SJSA1 (cell line): ENCODE measurements at places on chromosomes 11 and 22.

GRCh38 chr11:44868455-44869421, 81.9 kb downstream of the TP53I11 start:
- no peak overlapping the region for H3K27ac ChIP-seq
- H3K4me3 ChIP-seq = no peak overlapping the region
- no peak for DNase-seq
- H3K27me3 ChIP-seq = no peaks in the 10 kb centered on the region

DNA sequence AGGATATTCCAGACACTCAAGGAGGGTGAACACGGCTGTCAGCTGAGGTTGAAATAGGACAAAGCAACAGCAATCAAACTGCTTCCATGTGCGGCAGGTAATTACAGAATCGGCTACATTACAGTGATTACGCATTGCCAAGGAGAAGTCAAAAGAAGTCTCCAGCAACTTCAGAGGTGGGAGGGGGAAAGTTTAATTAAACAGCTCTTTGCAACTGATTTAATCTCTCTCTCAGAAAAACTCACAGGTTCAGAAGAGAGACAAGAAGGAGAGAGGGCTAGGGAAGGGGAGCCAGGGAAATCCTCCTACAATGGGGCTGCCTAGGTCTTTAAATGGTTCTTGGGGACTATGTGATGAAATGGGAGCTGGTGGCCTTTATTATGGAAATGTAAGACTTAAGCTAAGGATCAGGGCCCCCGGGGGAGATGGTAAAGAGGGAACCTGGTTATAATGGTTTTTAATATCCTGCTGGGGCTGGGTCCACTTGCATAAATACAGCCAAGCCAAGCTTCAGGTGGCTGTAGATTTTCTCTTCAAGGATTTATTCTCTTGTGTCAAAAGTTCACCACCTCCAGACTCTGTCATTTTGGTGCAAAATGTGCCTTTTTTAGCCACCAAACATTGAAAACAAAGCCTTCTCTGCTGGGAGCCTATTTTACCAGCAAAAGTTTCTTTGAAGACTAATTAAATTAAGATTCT, 354.7 kb upstream of the NARS2 start:
- H3K36me3 ChIP-seq = no peaks in the 10 kb centered on the region
- H3K4me3 ChIP-seq = no peak overlapping the region
- H3K4me1 ChIP-seq = no peaks in the 10 kb centered on the region
- DNase-seq = no peak
- H3K27me3 ChIP-seq = no peaks in the 10 kb centered on the region
- no peak overlapping the region for H3K27ac ChIP-seq

DNA sequence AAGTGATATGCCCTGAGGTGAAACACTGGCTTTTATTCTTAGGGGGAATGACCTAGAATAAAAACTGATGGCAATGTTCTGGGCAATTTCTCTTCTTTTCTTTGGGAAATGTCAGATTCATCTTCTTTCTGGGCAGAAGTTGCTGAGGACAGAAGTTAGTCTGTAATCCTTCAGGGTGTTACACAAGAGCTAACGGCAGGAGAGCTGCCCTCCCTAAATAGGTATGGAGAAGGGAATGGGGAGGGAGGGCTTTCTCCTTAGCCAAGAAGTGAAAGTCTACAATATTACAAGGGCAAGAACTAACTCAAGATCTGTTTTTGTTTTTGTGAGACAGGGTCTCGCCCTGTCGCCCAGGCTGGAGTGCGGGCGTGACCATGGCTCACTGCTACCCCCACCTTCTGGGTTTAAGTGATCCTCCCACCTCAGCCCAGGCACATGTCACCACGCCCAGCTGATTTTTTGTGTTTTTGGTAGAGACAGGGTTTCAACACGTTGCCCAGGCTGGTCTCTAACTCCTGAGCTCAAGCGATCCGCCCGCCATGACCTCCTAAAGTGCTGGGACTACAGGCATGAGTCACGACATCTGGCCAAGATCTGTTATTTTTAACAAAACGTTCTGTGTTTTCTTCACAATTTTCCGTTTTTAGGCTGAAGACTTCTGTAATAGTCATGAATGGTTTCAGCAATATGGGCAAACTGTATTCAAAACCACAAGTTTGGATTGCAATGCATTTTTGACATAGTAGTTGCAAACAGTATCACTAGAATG, 7.2 kb downstream of the PIWIL4 start:
- H3K27me3 ChIP-seq = no peaks in the 10 kb centered on the region
- no peaks in the 10 kb centered on the region for H3K36me3 ChIP-seq
- no peak overlapping the region for H3K4me3 ChIP-seq
- H3K4me1 ChIP-seq = peaks cover 9% of the 10 kb centered on the region

GRCh38 chr22:36395915-36396314, 8.1 kb upstream of the MYH9 start:
- peaks cover 42% of the 10 kb centered on the region for H3K4me1 ChIP-seq
- no peaks in the 10 kb centered on the region for H3K36me3 ChIP-seq
- 0 out of 2 replicates have a peak overlapping the region, but pooled peaks have one; percentile 0 for H3K27ac ChIP-seq
- DNase-seq = no peak
- no peaks in the 10 kb centered on the region for H3K27me3 ChIP-seq

- H3K27ac ChIP-seq = no peak overlapping the region
- peaks cover 16% of the 10 kb centered on the region; the same call in 1 of the 2 replicates for H3K4me1 ChIP-seq
- H3K4me3 ChIP-seq = no peak overlapping the region
These were observed 86.1 kb downstream of the YAP1 start for GRCh38 chr11:102196351-102196750.

DNA sequence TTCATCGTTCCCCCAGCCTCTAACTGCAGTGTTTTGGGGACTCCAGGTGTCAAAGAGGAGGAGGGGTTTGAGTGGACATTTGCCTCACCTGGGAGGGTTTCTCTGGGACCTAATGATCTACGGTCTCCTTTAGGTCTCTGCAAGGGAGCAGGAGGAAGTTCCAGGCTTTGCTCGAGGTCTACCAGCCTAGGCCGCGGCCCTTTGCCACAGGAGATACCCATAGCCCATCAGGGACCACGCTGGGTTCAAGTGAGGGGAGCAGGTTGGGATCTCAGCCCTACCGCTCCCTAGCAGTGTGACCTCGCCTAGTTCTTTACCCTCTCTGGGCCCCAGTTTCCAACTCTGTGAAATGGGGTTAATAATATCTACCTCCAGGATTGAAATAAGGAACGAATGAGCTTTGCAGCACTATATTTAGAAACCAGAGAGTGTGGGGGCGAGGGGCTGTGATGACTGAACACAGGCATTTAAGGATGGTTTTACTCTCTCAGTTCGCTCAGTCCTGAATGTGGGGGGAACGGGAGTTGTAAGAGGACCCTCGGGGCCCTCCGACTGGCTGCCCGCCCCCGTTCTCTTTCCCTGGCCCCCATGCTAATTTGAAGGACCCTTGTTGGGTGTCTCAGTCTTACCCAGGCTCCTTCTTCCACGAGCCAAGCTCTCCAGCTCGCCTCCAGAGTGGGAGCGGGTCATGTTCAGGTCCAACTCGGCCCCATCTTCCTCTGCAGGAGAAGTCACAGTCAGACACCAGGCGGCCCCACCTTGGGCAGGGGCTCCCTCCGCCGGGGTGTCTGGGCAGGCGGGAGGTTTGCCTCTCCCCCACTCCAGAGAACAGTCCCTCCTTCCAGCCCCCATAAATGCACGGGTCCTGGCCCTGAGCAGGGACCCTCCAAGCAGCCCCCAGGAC, 11.7 kb downstream of the PDGFB start:
- no peak overlapping the region for H3K4me3 ChIP-seq
- DNase-seq = no peak
- H3K36me3 ChIP-seq = no peaks in the 10 kb centered on the region
- H3K4me1 ChIP-seq = peaks cover 29% of the 10 kb centered on the region
- H3K27me3 ChIP-seq = no peaks in the 10 kb centered on the region

GRCh38 chr11:31529701-31530100, 20.1 kb downstream of the ELP4 start:
- H3K36me3 ChIP-seq = no peaks in the 10 kb centered on the region
- no peak overlapping the region for H3K27ac ChIP-seq
- no peak overlapping the region for H3K4me3 ChIP-seq
- DNase-seq = no peak
- no peaks in the 10 kb centered on the region for H3K27me3 ChIP-seq

DNA sequence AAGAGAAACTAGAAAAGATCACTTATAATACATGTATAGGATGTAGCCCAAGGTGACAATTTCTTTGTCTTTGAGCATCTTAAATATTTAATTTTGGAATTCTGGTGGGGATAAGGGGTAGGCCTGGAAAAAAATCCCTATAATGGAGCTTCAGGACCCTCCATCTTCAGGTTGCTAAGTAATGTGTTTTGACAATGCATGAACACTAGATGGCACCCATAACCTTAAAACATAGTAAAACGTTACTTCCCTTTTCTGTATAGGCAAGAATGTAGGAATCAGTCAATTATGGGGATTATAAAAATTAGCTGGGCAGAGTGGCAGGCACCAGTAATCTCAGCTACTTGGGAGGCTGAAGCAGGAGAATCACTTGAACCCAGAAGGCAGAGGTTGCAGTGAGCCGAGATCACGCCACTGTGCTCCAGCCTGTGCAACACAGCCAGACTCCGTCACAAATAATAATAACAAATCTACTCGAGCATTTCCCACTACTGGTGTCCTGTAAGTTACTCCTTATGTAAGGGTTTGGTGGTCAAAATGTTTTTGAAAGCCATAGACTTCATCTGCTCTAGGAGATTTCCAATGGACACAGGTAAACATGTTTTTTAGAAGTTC, 541.9 kb upstream of the CCDC90B start:
- H3K36me3 ChIP-seq = no peaks in the 10 kb centered on the region
- H3K27me3 ChIP-seq = no peaks in the 10 kb centered on the region
- peaks cover 11% of the 10 kb centered on the region; the same call in 1 of the 2 replicates for H3K4me1 ChIP-seq
- DNase-seq = no peak

GRCh38 chr22:48803171-48803947, 1024.3 kb downstream of the BRD1 start:
- H3K4me3 ChIP-seq = no peak overlapping the region
- H3K27ac ChIP-seq = no peak overlapping the region
- no peaks in the 10 kb centered on the region for H3K27me3 ChIP-seq
- no peak for DNase-seq
- H3K36me3 ChIP-seq = no peaks in the 10 kb centered on the region

- H3K36me3 ChIP-seq = peaks cover 45% of the 10 kb centered on the region
- peaks cover 12% of the 10 kb centered on the region for H3K4me1 ChIP-seq
- no peak for DNase-seq
- no peak overlapping the region for H3K4me3 ChIP-seq
- no peaks in the 10 kb centered on the region for H3K27me3 ChIP-seq
- no peak overlapping the region for H3K27ac ChIP-seq
These were observed 5.5 kb downstream of the KIAA0930 start for GRCh38 chr22:45235101-45235777.

- peaks cover 21% of the 10 kb centered on the region for H3K4me1 ChIP-seq
- H3K27ac ChIP-seq = 0 out of 2 replicates have a peak overlapping the region, but pooled peaks have one; percentile 23
- H3K36me3 ChIP-seq = no peaks in the 10 kb centered on the region
- no peaks in the 10 kb centered on the region for H3K27me3 ChIP-seq
- no peak overlapping the region for H3K4me3 ChIP-seq
These were observed 63.5 kb upstream of the CSNK2A3 start for GRCh38 chr11:11416502-11416901.

DNA sequence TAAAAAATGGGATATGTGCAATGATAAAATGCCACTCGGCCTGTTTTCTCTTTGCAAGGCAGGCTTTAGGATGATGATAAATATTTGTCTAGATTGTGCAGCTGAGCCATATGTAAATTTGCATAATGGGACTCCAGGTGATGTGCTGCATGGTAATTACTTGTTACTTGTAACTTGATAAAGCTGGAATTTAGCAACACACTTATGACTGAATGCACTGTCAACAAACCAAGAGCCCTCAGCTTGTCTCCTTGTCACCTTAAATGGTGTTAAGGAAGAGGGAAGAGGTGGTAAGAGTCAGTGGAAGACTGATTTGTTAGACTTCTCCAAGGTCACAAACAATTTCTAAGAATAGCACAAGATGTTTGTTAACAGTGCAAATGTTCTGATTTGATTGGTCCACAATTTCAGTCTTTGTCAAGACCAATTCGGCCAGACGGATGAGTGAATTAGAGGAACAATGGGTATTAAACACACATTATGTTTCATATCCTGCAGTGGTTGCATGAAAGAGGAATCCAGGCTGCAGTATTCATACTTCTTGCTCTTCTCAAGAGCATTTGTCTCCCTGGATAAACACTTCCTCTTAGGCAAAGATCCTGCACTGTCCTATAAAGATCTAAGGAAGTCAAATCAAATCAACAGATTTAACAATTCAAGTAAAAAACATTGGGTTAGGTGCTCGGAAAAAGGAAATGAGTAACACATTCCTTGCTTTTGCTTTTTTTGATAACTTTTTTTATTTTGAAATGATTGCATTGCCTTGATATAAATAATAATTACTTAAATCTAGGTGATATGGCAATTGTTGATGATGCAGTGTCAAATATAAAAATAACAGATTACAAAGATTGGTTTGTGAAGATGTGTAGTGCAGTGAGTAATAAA, 448.3 kb upstream of the DDI1 start:
- H3K4me1 ChIP-seq = peaks cover 5% of the 10 kb centered on the region
- no peaks in the 10 kb centered on the region for H3K27me3 ChIP-seq
- H3K4me3 ChIP-seq = no peak overlapping the region
- no peak overlapping the region for H3K27ac ChIP-seq

DNA sequence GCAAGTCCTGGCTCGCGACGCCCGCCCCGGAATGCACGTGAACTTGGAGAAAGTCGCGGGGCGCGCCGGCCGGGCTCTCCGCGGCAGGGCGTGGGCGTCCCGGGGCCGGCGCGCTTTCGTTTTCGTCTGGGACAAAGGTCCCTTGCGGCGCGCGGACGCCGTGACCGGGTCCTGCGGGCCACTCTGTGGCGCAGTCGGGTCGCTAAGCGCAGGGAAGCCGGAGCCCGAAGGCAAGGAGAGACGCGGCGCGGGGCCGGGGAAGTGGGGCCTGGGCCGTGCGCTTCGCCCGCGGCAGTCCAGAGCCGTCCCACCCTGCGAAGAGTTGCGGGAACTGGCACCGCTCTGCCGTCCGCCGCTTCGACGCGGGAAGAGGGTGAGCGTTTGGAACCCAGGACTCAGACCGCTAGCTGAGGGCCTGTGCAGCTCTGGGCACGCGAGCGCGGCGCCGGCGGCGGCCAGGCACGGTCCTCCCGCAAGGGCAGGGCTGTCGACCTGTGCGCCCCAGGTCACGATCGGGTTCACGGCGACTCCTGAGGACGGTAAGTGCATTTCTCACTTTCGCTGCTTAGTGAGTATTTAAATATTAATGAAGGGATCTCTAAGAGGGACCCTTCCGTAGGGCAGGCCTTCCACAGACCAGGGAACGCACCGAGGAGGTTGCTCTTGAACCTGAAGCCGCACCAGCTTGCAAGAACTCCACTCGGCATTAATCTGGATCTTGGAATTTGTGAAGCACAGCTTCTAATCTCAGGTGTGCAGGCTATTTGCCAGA, 78.0 kb upstream of the PPARA start:
- H3K4me1 ChIP-seq = peaks cover 43% of the 10 kb centered on the region
- H3K4me3 ChIP-seq = peak overlapping the region; percentile 88
- H3K36me3 ChIP-seq = peaks cover 62% of the 10 kb centered on the region
- peak overlapping the region; percentile 92 for H3K27ac ChIP-seq
- DNase-seq = peak; percentile 83
- no peaks in the 10 kb centered on the region for H3K27me3 ChIP-seq

DNA sequence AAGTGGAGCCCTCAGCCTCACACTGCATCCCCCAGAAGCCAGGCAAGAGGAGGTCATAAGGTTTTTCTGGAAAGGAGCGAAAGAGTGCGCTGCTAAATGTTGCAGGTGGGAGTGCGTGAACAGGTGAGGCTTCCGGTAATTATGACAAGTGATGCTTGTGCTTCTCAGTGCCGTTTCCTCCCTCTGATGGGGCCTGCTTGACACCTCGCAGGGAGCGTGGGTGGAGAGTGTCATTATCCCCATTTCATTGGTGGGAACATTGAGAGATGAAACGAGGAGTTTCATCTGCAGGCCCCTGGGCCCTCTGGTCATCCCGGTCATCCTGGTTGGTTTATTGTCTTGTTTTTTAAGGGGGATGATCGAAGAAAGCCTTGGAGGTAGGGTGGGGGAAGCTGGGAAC, 57.5 kb downstream of the BCR start:
- H3K27ac ChIP-seq = no peak overlapping the region
- peaks cover 7% of the 10 kb centered on the region for H3K36me3 ChIP-seq
- DNase-seq = no peak
- H3K4me3 ChIP-seq = no peak overlapping the region
- peaks cover 66% of the 10 kb centered on the region for H3K4me1 ChIP-seq
